Activated effector memory CD4-positive, alpha-beta T cell treated with Interleukin-2 at 50 U/mL for 16 hours (primary cell): ENCODE measurements at places on chromosomes 7 and 10.

GRCh38 chr10:60917331-60918280 lies 26.4 kb downstream of the RHOBTB1 start:
- no peak for DNase-seq

GRCh38 chr10:111175787-111176186 lies 99.0 kb downstream of the ADRA2A start:
- no peak for DNase-seq

DNA sequence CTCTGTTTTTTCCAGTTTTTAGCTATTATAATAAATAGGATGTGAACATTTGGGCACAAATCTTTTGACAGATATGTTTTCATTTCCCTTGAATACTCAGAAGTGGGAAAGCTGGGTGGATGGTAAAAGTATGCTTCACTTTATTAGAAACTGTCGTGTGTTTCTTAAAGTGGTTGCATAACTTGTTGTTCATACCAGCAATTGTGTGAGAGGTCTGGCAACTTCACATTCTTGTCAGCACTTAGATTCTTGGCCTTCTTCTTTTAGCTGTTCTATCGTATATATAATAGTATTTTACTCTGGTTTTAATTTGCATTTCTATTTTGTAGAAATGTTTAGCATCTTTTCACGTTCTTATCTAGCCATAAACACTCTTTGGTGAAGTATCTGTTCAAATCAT lies 894.4 kb downstream of the KCNMA1 start:
- no peak for DNase-seq

- DNase-seq: no peak
Observed at GRCh38 chr10:93566435-93567276, at the start of gene FFAR4. FFAR4 (plus strand) TSS chr10:93566665; CDS start chr10:93566721, 56 bp downstream.

DNA sequence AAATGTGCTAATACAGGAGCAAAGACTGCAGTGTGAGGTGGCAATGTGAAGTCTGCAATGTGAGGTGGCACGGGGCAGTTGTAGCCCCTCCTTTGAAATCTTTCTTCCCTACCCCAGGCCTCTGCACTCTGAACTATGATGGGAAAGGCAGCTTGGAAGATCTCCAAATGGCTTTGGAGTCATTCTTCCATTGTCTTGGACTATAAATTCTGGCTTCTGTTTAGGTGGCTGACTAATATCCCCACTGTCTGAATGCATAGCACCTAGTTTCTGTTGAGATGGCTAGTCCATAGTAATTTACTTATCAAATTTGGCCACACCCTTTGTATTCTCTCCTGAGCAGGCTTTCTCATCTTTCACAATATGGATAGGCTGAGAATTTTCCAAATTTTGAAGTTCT lies 175.0 kb downstream of the CFTR start:
- DNase-seq: no peak

- DNase-seq: no peak
Observed at GRCh38 chr7:120165227-120165626, 107.7 kb upstream of the KCND2 start.

DNA sequence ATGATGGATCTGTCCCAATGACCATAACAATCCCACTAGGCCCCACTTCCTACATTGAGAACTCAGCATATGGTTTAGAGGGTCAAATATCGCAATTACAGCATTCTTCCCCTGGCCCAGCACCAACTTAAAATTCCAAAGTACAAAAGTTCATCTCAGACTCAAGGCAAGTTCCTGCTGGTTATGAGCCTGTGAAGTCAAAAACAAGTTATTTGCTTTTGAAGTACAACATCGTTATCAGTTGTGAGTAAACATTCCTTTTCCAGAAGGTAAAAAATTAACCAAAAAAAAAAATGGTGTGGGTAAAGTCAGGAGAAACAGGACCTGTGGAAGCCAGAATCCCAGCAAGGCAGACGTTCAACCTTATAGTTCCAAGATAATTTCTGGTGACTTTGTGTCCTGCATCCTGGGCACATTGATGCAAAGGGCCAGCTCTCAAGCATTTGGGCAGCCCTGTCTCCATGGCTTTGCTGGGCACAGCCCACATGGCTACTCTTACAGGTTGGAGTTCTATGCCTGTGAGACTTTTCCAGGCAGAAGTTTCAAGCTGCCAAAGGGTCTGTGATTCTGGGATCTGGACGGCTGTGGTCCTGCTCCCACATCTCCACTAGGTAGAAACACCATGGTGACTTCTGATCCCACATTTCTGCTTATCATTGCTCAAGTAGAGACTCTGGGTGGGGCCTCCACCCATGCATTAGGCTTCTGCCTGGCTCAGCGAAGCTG lies 37.5 kb downstream of the AKR1C8 start:
- DNase-seq: no peak

DNA sequence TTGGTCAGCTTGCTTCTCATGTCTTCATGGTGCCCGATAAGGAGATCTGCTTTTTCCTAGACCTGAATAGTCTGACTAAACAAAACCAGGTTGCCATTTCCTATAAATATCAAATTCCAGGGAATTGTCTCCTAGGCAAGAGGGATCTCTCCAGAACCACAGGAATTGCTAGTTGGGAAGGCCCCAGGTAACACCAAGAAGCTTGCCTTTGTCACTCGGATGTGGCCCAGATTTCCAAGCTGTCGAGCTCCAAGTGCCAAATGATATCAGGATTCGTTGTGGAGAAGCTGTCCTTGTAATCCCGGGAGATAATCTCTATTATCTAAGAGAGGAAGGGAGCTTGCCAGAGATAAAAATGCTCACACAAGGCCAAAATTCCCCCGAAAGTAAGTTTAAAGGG lies 1288.5 kb upstream of the AUTS2 start:
- DNase-seq: no peak
